T-helper 1 cell treated with Interleukin-12 subunit alpha and Interleukin-12 subunit beta and Interleukin-4 antibody, amounts not matched to agents 30 ng/mL and 1 ng/mL, for 36 hours (primary cell): ENCODE measurements at places on chromosomes 5 and 9. TPM values are rescaled to one million over a fixed set of nuclear protein-coding genes. Genes with fewer than 3 reads are reported as not detected.

GFRA3 gene
- total RNA-seq: 0.10 and 0.17 TPM in 2 replicates

DOK3 gene
- total RNA-seq: 4.3 and 5.3 TPM in 2 replicates

GPSM1 gene
- 5.9 and 6.1 TPM in 2 replicates for total RNA-seq

KIF12 gene
- not detected in 2 replicates for total RNA-seq

PCDHB7 gene
- not detected in 2 replicates for total RNA-seq

FAM170A gene
- not detected in 2 replicates for total RNA-seq

ENHO gene
- total RNA-seq: 0.20 TPM in 1 of 2 replicates, not detected in the other

LEAP2 gene
- total RNA-seq: 2.7 and 3.8 TPM in 2 replicates

FBN2 gene
- total RNA-seq: not detected in 2 replicates

OTULINL gene
- total RNA-seq: 23.9 and 26.6 TPM in 2 replicates

BTNL3 gene
- total RNA-seq: not detected in 2 replicates

SAXO1 gene
- 0.29 TPM in 1 of 2 replicates, not detected in the other for total RNA-seq

GPR151 gene
- total RNA-seq: not detected in 2 replicates

FCN2 gene
- not detected in 2 replicates for total RNA-seq

ANAPC2 gene
- total RNA-seq: 77.0 and 77.9 TPM in 2 replicates

SLC25A46 gene
- total RNA-seq: 52.7 and 55.8 TPM in 2 replicates
